Epithelial cell of alveolus of lung (primary cell): ENCODE measurements at places on chromosomes 16 and 17. TPM values are rescaled to one million over a fixed set of nuclear protein-coding genes. Genes with fewer than 3 reads are reported as not detected.

AHSP gene
- 0.39 and 1.4 TPM in 2 replicates for total RNA-seq

IRX3 gene
- 0.48 and 0.91 TPM in 2 replicates for total RNA-seq

EPX gene
- total RNA-seq = not detected in 2 replicates

XAF1 gene
- total RNA-seq = 0.64 and 10.9 TPM in 2 replicates

RCVRN gene
- total RNA-seq = not detected in 2 replicates

CAVIN1 gene
- total RNA-seq = 235 and 444 TPM in 2 replicates

CACNG3 gene
- not detected in 2 replicates for total RNA-seq

KRTAP1-5 gene
- total RNA-seq = 10.1 TPM in 1 of 2 replicates, not detected in the other
